Left kidney (tissue), 8 donors: ENCODE measurements at places on chromosomes 3 and 15. TPM values are rescaled to one million over a fixed set of nuclear protein-coding genes. Genes with fewer than 3 reads are reported as not detected.

DNA sequence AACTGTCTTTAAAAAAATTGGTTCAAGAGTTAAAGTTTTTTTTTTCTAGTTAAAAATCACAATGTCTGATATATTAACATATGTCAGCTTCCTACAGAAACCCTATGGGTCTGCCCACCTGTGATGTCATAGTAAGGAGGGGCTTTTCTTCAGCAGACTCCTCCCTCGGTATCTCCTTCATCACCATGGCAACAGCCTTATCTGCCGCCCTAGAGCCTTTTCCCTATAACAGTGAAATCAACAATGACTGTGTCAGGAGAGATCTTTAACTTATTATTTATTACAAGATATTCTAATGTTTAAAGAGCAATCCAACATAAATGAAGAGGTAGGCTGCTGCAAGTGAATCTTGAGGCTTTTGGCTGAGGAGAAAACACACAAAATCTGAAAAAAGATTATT is 138.7 kb downstream of the PEX5L start:
- no peak for DNase-seq

GRCh38 chr15:76905855-76906254 is 715 bp upstream of the SCAPER start:
- DNase-seq: no peak

ACKR4 gene
- polyA plus RNA-seq: 1.6 TPM

- DNase-seq: no peak
These were observed 336.1 kb downstream of the MFSD1 start for GRCh38 chr3:159137949-159138348.

TNIK gene
- 19.2 TPM for polyA plus RNA-seq

MYH15 gene
- 0.63 TPM for polyA plus RNA-seq

DNA sequence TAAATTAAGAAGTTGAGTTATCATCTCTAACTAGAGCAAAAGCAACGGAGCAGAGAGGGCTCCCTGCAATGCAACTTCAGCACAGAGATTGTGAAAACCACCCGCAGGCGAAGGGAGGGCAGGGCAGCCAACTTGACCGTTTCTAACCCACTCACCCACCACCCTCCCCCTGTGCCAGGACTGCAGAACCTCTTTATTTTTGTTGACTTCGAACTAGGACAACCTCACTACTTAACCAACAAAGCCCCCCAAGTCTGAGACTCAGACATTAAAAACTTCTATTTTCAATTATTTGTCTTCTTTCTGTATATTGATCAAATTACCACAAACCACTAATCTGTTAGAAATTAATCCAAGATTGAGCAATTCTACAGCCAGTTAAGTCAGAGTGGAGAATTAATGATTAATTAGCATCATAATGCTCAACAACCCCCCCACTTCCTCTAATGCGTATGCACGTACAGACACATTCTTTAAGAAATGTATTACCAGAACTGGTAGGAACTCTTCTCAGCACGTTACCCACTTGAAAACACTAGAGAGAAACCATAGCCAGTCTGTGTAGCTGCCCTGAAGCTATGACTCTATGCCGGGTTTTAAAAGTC is 2.0 kb downstream of the MGLL start:
- peak; percentile 22 for DNase-seq

GRCh38 chr3:44159696-44160300 is 81.9 kb upstream of the TOPAZ1 start:
- DNase-seq: no peak

LAMB2 gene
- 435 TPM for polyA plus RNA-seq

- peak; percentile 64 for DNase-seq
These were observed 8.9 kb downstream of the ECE2 start for GRCh38 chr3:184284696-184285095.

KBTBD13 gene
- polyA plus RNA-seq: 0.07 TPM

GRCh38 chr3:33879540-33879939 is 81.1 kb downstream of the PDCD6IP start:
- no peak for DNase-seq
